ENCODE measurements at places on chromosomes 7 and 10.

DNA sequence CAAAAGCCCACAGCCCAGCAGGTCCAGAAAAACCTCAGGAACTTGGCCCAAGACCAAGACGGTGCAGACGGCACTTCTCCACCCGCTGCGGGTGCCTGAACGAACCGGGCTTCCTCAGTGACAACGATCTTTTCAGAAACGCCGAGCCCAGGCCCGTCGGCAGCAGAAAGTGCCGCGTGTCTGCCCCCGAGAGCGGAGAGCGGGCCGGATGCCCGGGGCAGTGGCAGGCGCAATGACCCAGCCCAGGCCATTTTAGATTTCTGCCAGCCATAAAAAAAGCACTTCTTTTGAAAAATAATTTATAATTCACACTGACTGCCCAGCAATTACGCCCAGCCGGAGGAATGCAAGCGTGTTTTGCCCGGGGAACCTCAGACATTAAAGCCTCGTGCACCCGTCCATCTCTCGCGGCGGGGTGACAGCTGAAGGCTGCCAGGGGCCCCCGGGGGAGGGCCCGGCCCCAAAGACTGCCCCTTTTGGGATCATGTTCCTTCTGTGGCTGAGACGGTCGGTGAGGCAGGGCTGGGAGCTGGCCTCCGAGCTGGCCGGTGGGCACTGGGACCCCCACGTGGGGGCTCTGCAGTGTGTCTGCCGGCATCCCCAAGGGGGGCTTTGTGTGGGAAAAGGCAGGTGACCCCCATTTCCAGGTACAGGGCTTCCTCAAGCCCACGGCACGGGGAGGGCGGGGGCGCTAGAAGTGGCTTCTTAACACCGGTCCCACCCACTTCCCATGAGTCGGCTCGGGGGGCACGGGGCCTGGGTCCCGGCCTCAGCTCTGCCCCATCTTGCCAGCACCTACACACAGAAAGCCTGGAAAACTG, 71.3 kb upstream of the PDGFA start:
- DNase-seq, result no peak

GRCh38 chr10:112122827-112123226, 60.7 kb downstream of the GPAM start:
- no peak for DNase-seq

- DNase-seq, result peak; percentile 7
These were observed 195.7 kb upstream of the GPR26 start for GRCh38 chr10:123470336-123470921.

DNA sequence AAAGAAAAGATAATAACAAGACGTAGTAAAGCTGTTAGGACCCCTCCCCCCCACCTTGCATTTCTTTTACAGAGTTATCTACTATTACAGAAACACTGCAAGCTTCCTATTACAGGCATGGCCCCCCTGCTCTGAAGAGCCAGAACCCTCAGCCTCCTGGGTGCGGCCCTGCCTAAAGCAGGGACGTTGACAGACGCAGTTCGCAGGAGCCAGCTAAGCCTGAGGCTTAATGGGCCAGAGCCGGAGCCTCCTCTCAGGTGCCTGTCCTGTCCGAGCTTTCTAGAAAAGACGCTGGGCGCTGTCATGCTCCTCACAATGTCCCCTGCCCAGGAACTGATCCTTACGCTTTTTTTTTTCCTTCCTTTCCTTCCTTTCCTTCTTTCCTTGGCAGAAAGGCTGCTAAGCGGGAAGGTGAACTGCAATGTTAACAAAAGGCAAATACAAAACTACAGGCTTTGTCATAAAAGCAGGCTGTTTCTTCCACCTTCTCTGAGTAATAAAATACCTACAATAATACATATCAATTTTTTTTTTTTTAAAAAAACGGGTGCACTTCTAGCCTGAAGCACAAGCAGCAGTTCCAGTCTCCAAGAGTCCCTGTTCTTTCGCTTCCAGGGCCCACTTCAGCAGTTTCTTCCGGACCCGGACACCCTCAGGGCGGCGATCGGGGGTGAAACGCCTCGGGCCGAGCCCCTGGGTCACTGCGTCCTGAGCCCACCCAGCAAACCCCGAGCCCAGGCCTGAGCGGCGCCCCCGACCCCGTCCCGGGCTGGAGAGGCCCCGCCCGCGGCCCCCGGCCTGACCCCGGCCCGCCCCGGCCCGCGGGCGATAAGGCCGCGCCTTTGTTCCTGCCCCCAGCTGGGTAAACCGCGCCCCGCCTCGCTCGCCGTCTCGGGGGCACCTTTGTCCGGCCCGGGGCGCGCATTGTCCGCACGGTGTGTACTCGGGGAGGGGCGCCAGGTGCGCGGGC, 11.2 kb downstream of the MNX1 start:
- no peak for DNase-seq

- DNase-seq, result no peak
These were observed 52.8 kb downstream of the C10orf105 start for GRCh38 chr10:71666639-71667386.

DNA sequence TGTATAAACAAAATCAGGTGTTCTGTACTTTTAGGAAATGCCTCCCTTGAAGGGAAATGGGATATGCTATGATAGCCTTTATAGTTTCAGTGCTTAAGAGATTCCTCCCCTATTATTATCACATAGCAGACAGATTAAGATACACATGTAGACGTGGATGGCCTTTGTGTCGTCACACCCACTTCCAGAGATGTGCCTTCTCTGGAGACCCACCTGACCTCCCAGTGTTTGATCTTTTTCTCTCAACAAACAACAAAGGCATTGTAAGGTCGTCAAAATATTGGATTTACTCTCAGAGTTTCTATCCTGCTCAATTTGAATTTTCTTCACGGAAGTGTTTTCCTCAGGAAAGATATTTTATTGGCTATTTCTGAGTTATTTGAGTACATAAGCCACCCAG, 25.7 kb upstream of the C1GALT1 start:
- DNase-seq, result no peak
